ENCODE measurements at places on chromosomes 2 and 18.

- no peak for DNase-seq
These were observed 144.0 kb upstream of the GPC1 start for GRCh38 chr2:240291337-240292034.

- DNase-seq, result no peak
These were observed 25.8 kb upstream of the CYTIP start for GRCh38 chr2:157469726-157470125.

DNA sequence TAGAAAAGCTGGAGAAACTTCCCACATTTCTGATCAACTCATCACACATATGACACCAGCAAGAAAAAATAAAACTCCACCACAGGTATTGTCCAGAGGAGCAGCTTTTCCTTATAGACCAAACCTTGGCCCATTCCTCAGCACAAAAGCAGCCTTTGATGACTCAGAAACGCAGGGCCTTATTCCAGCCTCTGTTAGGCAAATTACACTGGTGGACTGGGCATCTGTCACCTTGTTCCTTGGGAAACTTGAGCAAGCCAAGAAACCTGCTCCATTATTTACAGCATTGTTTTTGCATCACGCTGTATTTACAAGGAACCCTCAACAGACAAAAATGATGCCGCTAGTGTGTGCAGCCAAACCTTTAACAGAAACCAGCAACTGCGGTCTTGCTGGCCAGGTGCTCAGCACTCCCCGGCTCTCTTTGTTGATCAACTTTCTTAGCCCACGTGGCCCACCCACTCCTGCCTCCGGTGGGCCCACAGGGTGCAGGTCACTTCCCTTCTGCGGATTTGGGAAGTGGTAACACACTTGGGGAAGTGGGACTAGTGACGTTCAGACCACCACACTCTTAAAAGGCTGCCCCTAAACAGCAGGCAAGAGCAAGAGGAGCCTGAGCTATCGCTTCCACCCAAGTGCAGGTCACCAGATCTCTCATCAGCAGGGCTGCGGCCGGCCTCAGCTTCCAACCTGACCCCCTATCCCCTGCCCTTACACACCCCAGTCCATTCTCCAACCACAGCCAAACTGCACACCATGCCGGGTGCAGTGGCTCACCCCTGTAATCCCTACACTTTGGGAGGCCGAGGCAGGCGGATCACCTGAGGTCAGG is 1.5 kb downstream of the AP1S3 start:
- DNase-seq, result no peak

DNA sequence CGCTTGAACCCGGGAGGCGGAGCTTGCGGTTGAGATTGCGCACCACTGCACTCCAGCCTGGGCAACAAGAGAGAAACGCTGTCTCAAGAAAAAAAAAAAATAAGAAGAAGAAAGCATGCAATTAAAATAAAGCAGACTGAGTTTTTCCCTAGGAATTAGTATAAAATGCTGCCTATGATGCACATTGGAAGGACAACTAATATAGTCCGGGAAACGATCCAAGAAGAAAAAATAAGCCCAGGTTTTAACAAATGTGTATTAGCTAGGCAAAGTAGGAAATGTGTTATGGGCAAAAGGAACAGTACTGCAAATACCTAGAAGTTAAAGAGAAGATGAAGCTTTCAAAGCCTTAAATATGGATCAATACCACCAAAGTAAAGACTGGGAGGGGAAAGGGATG is 64.0 kb downstream of the SPIRE1 start:
- DNase-seq, result no peak

- no peak for DNase-seq
These were observed 19.0 kb downstream of the DYM start for GRCh38 chr18:49441338-49441938.

DNA sequence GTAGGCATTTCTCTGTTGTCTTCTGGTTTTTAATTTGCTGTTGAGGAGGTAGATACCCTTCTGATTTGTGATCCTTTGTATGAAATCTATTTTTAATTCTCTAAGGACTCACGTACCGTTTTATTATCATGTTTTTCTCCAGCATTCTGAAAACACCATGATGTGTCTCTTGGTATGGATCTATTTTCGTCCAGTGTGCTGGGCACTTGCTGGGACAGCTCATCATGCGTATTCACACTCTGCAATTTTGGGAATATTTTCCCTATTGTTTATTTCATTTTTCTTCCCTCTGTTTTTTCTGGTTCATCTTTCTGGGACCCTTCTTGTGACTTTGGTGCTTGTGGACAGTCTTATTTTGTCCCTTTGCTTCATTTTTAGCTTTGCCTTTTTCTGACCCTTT is 21.9 kb downstream of the RPIA start:
- DNase-seq, result no peak

All from NCI-H226 (cell line).